Thymus (tissue), 14 donors: ENCODE measurements at places on chromosomes 3 and 15. TPM values are rescaled to one million over a fixed set of nuclear protein-coding genes. Genes with fewer than 3 reads are reported as not detected.
A peak's percentile ranks its signal among the peaks of the same experiment; 100 is the strongest.

DNA sequence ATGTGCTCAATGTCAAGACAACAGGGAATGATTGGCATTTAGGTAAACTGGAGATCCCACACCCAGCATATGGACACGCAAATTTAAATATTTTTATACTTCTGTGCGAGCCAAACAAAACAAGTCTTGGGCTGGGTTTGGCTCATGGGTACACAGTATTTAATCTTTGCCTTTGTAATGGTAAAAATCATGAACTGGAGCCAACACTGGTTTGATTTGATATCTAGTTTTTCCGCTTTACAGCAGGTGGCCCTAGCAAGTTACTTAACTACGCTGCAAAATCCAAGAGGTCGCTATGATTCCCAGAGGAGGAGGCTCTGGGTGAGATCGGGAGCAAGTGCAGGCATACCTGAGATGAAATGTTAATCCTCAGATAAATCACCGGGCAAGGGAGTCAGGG, 207.9 kb upstream of the SATB1 start:
- DNase-seq = no peak
- no peak overlapping the region for H3K4me3 ChIP-seq
- H3K27me3 ChIP-seq = no peaks in the 10 kb centered on the region
- no peak overlapping the region for H3K27ac ChIP-seq
- no peaks in the 10 kb centered on the region for H3K4me1 ChIP-seq

GRCh38 chr3:119035014-119035346, 334 bp upstream of the IGSF11 start:
- peaks cover 17% of the 10 kb centered on the region for H3K27me3 ChIP-seq
- peak; percentile 80 for DNase-seq
- no peaks in the 10 kb centered on the region for H3K36me3 ChIP-seq
- no peak overlapping the region for H3K27ac ChIP-seq
- H3K4me3 ChIP-seq = peak overlapping the region; percentile 44

DNA sequence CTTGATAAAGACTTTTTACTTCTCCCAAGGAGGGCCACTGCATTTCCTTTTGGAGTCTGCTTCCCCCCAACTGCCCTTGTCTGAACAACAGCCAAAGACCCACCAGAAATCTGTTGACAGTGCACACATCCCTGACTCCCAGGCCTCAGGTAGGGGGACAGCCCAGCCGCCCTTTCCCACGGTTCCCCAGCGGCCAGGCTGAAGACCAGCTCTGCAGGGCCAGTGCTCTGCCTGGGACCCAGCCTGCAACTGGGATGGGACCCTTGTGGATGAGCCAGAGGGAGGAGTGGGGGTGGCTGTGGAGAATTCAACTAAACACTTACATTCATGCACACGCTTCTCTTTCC, 8.1 kb upstream of the PRR23E start:
- no peaks in the 10 kb centered on the region for H3K27me3 ChIP-seq
- H3K4me3 ChIP-seq = no peak overlapping the region
- no peak overlapping the region for H3K27ac ChIP-seq
- no peaks in the 10 kb centered on the region for H3K4me1 ChIP-seq
- DNase-seq = no peak

The KLF15 gene
- 0.28 TPM for total RNA-seq

GRCh38 chr3:187006864-187007630, 76.7 kb downstream of the ST6GAL1 start:
- DNase-seq = no peak
- H3K27me3 ChIP-seq = no peaks in the 10 kb centered on the region
- no peaks in the 10 kb centered on the region for H3K4me1 ChIP-seq
- H3K27ac ChIP-seq = no peak overlapping the region
- no peaks in the 10 kb centered on the region for H3K36me3 ChIP-seq
